ENCODE measurements at places on chromosomes 12 and 14.

DNA sequence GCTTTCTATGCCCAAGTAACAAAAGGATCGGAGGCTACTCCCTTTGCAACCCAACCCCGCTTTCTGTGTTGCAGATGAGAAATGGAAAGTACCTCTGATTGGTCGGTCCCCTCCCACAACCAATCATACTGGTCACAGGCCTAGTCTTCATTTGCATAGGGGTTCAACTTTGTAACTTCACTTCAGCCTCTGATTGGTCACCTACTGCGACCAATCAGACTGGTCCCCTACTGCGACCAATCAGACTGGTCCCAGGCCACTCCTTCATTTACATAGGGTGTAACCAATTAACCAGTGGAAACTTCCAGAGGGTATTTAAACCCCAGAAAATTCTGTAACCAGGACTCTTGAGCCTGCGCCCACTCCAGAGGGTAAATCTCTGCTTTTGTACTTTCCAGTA lies 906.4 kb upstream of the TMEM132C start:
- DNase-seq, result no peak

DNA sequence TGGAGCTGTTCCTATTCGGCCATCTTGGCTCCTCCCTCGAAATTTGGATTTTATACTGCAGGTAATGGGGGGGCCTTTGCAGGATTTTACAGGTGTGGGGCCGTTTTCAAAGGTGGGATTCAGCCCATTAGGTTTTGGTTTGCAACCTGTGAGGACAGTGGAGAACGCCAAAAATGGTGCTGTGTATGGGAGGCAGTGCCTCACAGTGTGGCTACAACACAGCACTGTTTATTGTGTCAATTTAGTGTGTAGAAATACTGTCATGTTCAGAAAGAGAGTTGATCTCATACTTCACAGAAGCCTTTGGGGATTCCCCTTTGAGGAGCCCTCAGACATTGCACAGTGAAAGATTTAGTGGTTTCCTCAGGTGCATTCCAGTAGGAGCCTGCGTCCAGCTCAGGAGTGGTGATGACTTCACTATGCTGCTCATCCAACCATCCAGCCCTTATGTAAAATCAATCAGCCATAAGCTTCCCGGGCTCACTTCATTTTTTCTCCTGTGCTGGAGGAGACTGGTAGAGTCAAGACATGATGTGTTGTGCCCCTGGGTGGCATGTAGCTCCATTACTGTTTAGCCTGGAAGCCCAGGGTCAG lies 92.7 kb upstream of the PRMT8 start:
- no peak for DNase-seq

GRCh38 chr12:57460468-57460784 lies 841 bp downstream of the GLI1 start:
- no peak for DNase-seq

GRCh38 chr14:77151918-77152588 lies 10.5 kb upstream of the ZDHHC22 start:
- DNase-seq, result no peak

- no peak for DNase-seq
These were observed 8.2 kb downstream of the SINHCAF start for GRCh38 chr12:31317471-31318395.

DNA sequence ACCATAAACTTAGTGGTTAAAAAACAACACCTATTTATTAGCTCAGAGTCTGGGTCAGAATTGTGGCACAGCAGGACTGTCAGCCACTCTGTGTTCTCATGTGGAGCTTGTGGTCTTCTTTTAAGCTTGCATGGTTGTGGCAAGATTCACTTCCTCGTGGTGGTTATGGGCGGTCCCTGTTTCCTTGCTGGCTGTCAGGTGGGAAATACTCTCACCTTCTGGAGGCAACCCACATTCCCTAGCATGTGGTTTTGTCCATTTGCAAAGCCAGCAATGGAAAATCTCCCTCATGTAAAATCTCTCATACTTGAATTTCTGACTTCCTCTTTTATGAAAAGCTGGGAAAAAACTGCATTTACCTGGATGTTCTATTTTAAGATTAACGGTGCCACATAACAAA lies 229.8 kb downstream of the ALX1 start:
- DNase-seq, result no peak

GRCh38 chr14:99745307-99745951 lies 47.8 kb upstream of the EML1 start:
- DNase-seq, result no peak

GRCh38 chr12:107356266-107356936 lies 263.1 kb upstream of the CRY1 start:
- no peak for DNase-seq

DNA sequence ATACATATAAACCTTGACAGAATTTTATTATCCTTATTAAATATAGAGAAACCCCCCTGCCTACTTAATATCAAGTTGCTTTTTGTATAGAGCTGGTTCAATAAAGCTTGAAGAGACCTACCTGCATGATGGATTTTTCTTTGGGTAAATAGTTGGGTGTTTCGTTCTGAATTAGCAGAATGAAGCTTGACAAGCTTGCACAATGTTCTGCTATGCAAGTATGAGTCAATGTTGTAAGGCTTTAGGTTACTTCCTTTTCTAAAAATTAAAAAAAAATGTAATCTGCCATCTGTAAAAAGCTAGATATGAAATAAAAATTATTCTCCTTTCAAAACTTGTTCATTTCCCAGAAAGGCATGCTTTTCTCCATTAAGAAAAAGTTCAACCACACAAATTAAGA lies 1662.6 kb upstream of the SEL1L start:
- no peak for DNase-seq

DNA sequence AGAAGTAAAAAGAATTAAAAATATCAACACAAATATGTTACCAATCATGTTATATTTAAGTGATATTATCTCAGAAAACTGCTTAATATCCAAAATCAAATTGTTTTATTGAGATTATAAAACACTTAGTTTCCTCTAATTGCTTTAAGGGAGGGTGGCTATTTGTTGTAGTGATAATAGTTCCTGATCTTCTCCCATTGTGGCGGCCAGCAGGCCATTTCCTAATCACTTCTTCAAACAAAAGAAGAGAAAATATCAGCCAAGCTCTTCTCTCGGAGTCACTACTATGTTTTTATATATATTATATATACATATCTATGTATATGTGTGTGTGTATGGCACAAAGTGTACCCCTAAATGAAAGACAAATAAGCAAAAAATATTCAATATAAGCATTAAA lies 31.5 kb downstream of the ERO1A start:
- no peak for DNase-seq
